Bronchial smooth muscle cell (primary cell): ENCODE measurements at places on chromosomes 3 and 15. TPM values are rescaled to one million over a fixed set of nuclear protein-coding genes. Genes with fewer than 3 reads are reported as not detected.

LRRC34 gene
- 0.86 and 1.7 TPM in 2 replicates for total RNA-seq

AADACL2 gene
- not detected in 2 replicates for total RNA-seq

SLC51A gene
- not detected in 2 replicates for total RNA-seq

NEDD4 gene
- total RNA-seq: 24.1 and 27.0 TPM in 2 replicates

ESYT3 gene
- 0.16 TPM in 1 of 2 replicates, not detected in the other for total RNA-seq

ARIH2 gene
- total RNA-seq: 47.3 and 59.5 TPM in 2 replicates

ITIH1 gene
- total RNA-seq: not detected in 2 replicates

C3orf20 gene
- total RNA-seq: not detected in 2 replicates

BCHE gene
- 0.77 and 10.4 TPM in 2 replicates for total RNA-seq

SH2D7 gene
- total RNA-seq: not detected in 2 replicates

CHST13 gene
- not detected in 2 replicates for total RNA-seq

HCN4 gene
- under 0.01 TPM in 1 of 2 replicates, not detected in the other for total RNA-seq

HDDC3 gene
- total RNA-seq: 10.2 and 16.2 TPM in 2 replicates

CEMIP gene
- 27.4 and 78.4 TPM in 2 replicates for total RNA-seq

FGF7 gene
- 393 and 762 TPM in 2 replicates for total RNA-seq

PRSS50 gene
- total RNA-seq: not detected in 2 replicates

PPP1R14D gene
- total RNA-seq: not detected in 2 replicates

RASGRF1 gene
- under 0.01 TPM in 1 of 2 replicates, not detected in the other for total RNA-seq

DUSP7 gene
- 2.8 and 3.5 TPM in 2 replicates for total RNA-seq

ARPP21 gene
- total RNA-seq: not detected in 2 replicates

EPHA6 gene
- total RNA-seq: 0.26 TPM in 1 of 2 replicates, not detected in the other

SMCO1 gene
- total RNA-seq: not detected in 2 replicates

DNAJA4 gene
- 1.2 and 1.4 TPM in 2 replicates for total RNA-seq

PLIN1 gene
- total RNA-seq: 0.26 TPM in 1 of 2 replicates, not detected in the other

SLC9C1 gene
- total RNA-seq: not detected in 2 replicates

TIGIT gene
- 0.32 TPM in 1 of 2 replicates, not detected in the other for total RNA-seq

EHHADH gene
- total RNA-seq: 2.1 and 4.1 TPM in 2 replicates

KNG1 gene
- total RNA-seq: not detected in 2 replicates

LRRC31 gene
- not detected in 2 replicates for total RNA-seq

UROC1 gene
- total RNA-seq: not detected in 2 replicates

TPRA1 gene
- 32.8 and 36.1 TPM in 2 replicates for total RNA-seq

NCEH1 gene
- 2.7 and 6.0 TPM in 2 replicates for total RNA-seq

EPB42 gene
- total RNA-seq: not detected in 2 replicates

ADAMTSL3 gene
- total RNA-seq: 0.09 and 0.32 TPM in 2 replicates

STARD5 gene
- total RNA-seq: 8.3 and 11.0 TPM in 2 replicates

EMC7 gene
- total RNA-seq: 24.1 and 35.1 TPM in 2 replicates

GPR62 gene
- total RNA-seq: not detected in 2 replicates

MNS1 gene
- 1.9 and 2.0 TPM in 2 replicates for total RNA-seq
